Suppressor macrophage treated with lipopolysaccharide for 1 hour (primary cell): ENCODE measurements at places on chromosomes 3 and 15.
A peak's percentile ranks its signal among the peaks of the same experiment; 100 is the strongest.

DNA sequence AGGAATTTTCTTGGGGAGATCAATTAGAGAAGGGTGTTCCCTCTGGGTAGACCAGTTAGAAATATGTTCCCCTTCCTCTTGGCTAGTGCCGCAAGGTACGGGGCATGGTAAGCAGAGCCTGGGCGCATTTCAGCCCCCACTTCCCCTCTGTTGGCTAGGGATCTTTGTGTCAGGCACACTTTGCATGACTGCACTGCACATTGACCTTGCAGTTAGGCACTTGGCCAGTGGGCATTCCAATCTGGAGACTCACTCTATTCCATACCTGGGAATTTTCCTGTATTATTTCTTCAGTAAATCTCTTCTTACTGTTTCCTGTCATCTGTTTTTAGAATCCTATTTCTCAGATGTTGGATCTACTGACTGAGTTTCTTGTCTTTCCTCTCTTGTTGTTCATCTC lies 30.0 kb upstream of the CACNA1D start:
- DNase-seq: no peak

GRCh38 chr3:130354430-130354829 lies 9.0 kb downstream of the COL6A5 start:
- peak; percentile 27 for DNase-seq

- no peak for DNase-seq
Measured at GRCh38 chr15:99993681-99994131, 260.5 kb upstream of the LYSMD4 start.

- no peak for DNase-seq
Measured at GRCh38 chr3:5210926-5211325, 23.4 kb downstream of the EDEM1 start.

- no peak for DNase-seq
Measured at GRCh38 chr3:182117583-182117982, 405.9 kb downstream of the SOX2 start.

DNA sequence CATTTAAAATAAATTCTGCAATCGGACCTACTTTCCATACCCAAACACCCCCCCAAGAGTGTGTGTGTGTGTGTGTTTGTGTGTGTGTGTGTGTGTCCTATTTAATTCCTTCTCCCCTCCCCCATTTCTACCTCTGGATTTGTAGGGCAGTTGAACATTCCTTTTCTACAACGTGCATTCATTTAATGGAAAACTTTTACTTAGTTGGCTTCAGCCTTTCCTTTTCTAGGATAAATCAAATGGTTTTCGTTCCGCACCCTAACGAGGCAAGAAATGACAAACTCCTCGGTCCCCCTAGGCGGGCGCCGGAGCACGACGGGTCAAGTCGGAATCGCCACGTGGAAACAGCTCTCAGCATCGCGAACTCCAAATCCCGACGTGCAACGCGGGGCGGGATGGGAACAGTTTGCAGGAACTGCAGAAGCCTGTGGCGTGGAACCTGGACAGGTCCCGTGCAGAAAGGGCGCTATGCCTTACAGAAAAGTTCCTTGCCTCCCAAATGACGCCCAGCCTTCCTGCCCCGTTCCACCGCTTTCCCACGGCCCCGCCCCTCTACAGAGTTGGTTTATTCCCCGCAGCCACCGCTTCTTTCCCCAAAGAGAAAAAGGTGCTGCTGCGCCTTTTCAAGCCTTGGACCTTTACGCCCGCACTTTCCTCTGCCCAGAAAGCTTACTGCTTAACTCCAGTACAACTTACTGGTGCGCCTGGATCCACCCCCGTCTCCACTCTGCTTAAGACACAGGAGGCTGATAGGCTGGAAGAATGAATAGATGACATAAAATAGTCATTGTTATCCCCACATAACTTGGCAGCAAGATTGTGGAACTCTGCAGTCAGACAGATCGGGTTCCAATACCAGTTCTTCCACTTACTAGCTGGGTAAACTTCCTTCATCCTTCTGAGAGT lies 1.1 kb upstream of the EIF2B5 start:
- peak; percentile 83 for DNase-seq

DNA sequence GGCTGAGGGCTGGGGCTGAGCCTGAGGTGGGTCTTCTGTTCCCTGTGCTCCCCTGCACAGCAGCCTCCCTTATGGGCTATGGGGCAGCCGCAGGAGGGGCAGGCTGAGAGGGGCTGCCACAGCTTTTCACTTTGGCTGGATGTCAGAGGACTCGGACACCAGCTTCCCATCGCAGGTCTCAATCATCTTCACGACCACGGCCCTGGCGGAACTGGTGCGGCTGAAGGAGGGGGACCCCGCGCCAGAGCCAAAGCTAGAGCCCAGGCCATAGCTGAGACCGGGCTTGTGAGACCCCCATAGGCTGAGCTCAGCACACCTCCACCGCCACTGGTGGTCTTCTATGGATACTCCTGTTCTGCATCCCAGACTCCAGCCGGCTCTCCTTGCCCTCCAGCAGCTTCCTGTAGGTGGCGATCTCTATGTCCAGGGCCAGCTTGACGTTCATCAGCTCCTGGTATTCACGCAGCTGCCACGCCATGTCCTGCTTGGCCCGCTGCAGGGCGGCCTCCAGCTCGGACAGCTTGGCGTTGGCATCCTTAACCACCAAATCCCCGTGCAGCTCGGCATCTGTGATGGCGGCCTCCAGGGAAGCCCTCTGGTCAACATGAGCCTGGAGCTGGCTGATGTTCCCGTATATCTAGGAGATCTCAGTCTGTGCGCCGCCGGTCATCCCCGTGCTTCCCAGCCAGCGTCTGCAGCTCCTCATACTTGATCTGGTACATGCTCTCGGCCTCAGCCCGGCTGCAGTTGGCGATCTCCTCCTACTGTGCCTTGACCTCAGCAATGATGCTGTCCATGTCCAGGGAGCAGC lies 181.7 kb upstream of the SYNPR start:
- DNase-seq: no peak

- DNase-seq: no peak
Measured at GRCh38 chr15:69713726-69714559, 261.3 kb downstream of the RPLP1 start.

GRCh38 chr3:23650371-23651140 lies 155.2 kb upstream of the UBE2E1 start:
- DNase-seq: peak; percentile 72

- DNase-seq: no peak
Measured at GRCh38 chr3:180072786-180073185, 36.0 kb upstream of the PEX5L start.

GRCh38 chr3:55891106-55891505 lies 404.0 kb upstream of the WNT5A start:
- DNase-seq: no peak

DNA sequence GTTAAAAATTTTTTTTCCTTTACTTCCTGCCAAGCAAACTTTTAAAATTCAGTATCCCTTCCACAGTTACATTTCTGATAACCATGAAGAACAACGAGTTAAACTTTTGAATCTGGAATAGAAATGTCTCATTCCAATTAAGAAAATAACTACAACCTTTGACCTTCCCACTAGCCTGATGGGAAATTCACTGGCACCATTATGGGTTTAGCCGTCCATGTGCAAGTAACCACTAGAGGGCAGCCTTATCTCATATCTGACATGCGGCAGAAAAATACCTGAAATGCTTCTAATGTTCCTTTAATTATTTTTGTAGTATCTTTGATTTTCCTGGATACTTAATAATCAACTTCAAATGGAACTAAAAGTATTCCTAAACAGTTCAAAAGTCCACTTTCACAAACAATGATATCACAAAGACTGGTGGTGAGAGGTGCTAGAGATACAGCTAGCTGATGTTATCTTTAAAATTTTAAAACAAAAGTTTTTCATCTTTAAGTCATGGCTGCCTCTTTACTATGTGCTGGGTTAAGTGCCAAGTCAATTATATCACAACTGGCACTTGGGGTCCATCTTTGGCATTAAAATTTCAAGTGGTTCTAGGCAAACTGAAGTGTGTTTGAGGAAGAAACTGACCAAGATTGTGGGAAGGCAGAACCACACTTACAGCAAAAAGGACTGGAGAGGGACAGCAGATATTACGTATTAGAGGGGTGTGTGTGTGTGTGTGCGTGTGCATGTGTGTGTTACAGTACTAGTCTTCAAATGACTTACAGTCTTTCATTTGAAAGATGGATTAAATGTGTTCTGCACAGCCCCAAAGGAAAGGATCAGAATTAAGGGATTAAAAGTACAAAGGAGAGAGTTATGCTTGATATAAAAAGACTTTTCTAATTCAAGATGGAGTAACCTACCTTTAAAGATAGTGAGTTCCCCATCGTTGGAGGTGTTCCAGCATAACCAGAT lies 107.1 kb upstream of the ICE2 start:
- DNase-seq: peak; percentile 83

GRCh38 chr3:46899151-46900006 lies 21.9 kb downstream of the PTH1R start:
- no peak for DNase-seq

- DNase-seq: peak; percentile 90
Measured at GRCh38 chr15:63487076-63487757, 17.2 kb upstream of the USP3 start.

GRCh38 chr3:101848754-101849713 lies at the start of gene NFKBIZ:
Gene NFKBIZ (plus strand): TSS chr3:101849514. CDS start chr3:101849629, 115 bp downstream.
- peak; percentile 99 for DNase-seq

DNA sequence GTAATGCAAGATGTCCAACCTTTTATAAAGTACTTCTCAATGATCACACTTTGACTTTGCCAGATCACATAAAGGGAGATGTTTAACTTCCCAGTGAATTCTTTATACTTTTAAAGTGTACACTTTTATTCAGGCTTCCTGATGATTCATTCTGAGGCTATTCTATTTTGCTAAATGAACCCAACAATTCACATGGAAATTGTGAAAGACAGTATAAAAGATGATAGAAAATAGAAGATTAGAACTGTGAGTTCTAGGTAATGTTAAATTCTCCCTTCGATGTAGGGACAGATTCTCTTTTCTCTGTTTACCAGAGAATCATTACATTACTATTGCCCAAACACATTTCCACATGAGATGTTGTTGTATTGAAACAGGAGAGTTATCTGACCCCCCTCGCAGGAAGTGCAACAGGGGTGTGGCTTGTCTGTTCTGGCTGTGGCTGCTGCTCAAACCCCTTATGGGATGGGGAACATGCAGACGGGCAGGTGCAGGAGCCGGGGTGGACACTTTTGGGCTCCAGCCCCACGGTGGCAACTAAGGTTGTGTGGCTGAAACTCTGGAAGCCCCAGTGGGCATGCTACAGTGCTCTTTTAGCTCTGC lies 131.3 kb upstream of the LRTM1 start:
- DNase-seq: no peak

DNA sequence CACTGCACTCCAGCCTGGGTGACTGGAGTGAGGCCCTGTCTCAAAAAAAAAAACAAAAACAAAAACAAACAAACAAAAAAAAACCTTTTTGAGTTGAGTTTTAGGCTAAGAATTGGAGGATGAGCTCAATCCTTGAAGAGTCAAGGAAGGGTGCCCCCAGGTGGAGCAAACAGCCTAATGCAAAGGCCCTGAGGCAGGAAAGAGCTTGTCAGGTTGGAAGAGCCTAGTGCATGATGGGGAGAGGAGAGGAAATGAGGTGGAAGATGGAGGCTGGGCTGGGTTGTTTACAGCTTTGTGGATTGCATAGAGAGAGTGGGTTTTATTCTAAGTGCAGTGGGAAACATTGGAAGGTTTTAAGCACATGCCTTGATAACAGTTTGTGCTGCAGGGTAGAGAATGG lies 2.1 kb upstream of the SNX22 start:
- peak; percentile 29 for DNase-seq

GRCh38 chr15:52361494-52361893 lies 65.9 kb upstream of the MYO5C start:
- DNase-seq: peak; percentile 42

DNA sequence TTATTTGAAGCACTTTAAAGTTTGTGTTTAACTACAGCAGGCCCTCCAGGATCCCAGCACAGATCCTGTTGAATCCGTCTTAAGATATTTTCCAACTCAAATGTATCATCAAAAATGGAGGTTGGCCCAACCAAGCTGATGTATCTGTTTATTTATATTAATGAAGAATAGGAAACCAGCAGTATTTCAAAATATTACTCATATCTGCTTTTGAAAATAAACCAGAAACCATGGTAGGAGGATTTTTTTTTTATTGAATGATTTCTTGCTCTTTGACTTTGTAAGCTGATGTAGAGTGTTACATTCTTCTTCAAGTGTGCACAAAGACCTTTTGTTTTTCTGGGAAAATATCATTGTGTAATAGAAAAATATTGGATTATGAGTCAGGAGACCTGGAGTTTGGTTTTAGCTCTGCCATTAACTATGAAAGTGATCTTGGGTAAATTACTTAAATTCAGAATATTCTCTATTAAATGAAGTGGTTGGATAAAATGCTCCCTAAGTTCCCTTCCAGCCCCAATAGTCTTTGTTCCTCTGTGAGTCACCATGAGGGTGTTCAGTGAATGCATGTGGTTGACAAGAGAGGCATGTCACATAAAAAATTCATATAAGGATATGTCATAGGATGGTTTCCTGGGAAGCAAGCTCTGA lies 221.3 kb upstream of the GAP43 start:
- no peak for DNase-seq

- DNase-seq: no peak
Measured at GRCh38 chr3:180804916-180805315, 107.6 kb upstream of the FXR1 start.

- peak; percentile 27 for DNase-seq
Measured at GRCh38 chr3:23950293-23950692, 5.2 kb downstream of the NR1D2 start.

GRCh38 chr3:159919873-159920272 lies 68.8 kb upstream of the IL12A start:
- peak; percentile 71 for DNase-seq

GRCh38 chr15:88695101-88695500 lies 56.3 kb downstream of the ISG20 start:
- no peak for DNase-seq

DNA sequence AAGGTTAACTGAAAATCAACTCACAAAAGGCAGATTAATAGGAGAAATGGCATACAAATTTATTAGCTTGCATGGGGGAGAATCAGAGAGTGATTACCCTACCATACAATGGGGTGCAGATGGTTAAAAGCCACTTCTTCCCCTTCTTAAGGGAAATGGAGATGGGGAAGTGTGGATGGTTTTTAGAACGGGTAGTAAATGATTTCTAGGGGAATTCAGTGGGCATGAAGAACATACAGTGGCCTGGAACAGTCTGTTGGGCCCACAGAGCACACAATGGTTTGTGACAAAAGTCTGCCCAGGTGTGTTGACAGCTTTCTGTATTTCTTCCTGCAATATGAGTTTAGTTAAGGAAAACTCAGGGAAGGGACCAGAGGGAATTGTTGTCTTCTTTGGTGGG lies 61.0 kb downstream of the C3orf80 start:
- DNase-seq: no peak

DNA sequence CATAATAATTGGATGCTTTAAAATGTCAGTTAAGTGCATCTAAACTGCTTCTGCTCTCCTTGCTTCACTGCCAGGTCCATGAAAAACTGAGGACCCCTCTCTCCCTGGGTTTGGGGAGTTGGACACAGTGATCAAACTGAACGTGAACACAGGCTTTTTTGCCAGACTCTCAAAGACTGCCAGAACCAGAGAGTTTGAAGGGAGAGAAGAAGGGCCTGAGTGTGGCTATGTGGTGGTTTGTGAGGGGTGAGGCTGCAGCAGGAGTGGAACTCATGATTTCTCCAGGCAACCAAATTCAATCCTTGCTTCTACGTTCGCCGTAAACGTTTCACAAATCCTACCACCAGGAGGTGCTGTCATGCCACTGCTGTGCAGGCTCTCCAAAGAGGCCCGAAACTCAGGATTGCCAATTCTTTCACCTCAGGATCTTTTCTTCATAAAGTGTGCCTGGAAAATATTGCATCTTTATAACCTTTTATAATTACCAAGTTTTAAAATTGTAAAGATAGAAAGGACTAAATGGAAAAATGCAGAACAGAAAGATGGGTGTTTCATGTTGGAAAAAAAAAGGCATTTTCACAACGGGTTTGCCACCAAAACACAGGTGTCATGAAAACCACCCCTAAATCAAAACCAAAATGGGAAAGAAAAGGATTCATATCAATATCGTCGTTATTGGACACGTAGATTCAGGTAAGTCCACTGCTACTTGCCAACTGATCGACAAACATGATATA lies 19.7 kb downstream of the TM4SF4 start:
- peak; percentile 81 for DNase-seq
